ENCODE measurements at places on chromosomes 6 and 20.

GRCh38 chr6:157571269-157571668, 190.3 kb downstream of the ZDHHC14 start:
- no peak for DNase-seq

DNA sequence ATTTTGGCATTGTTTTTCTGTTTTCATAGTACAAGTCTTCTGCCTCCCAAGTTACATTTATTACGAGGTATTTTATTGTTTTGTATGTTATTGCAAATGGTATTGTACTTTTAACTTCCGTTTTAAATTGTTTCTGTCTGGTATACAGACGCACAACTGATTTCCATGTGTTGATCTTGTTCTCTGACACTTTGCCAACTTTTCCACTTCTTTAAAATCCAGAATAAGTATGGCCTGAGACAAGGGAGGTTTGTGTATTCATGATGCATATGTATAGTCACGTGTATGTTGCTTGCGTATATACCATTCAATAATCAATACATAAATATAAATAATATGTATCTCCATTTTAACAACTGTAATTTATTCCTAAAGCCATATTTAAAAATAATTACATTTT, 41.2 kb downstream of the THBS2 start:
- no peak for DNase-seq

DNA sequence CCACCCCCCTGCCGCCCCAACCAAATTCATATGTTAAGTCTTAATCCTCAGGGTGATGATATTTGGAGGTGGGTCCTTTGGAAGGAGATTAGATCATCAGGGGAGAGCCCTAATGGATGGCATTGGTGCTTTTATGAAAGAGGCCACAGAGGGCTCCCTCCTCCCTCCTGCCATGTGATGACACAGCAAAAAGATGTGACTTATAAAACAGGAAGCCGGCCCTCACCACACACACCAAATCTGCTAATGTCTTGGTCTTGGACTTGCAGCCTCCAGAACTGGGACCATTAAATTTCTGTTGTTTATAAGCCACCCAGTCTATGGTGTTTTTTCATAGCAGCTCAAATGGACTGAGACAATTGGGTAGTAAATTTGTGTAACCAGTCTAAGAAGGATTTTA, 176.3 kb downstream of the ADGRG6 start:
- DNase-seq, result no peak

DNA sequence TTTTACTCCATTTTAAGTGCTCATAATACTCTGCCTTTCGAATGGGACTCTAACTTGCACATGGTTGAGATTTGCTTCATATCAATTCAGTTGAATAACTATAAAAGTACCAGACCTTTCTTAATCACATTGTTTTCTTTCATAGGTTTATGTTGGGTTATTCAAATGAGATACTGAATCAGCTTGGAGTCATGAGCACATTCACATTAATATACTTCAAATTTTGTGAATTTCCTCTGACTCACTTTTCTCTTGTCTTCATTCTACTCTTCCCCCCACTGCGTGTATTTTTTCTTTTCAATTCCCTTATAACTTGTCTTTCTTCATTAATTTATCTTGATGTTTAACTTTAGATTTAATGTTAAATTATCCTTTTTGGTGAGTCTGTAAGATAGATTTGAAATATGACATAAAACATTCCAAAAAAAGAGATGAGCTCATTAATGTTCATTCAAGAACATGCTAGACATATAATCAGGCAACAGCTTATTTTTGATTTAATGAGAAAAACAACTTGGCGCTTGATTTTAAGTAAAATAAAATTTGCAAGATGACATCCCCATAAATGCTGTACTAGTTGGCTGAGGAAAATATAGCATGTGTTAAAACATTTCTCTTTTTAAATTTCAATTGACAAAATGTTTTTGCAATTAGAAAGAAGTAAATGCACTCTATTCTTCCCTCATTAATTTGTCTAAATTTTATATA, 736.0 kb downstream of the CD109 start:
- DNase-seq, result no peak

- no peak for DNase-seq
Measured at GRCh38 chr20:54345821-54346220, 129.6 kb upstream of the DOK5 start.

GRCh38 chr20:2752567-2753460, 47.6 kb downstream of the CPXM1 start:
- DNase-seq, result no peak

DNA sequence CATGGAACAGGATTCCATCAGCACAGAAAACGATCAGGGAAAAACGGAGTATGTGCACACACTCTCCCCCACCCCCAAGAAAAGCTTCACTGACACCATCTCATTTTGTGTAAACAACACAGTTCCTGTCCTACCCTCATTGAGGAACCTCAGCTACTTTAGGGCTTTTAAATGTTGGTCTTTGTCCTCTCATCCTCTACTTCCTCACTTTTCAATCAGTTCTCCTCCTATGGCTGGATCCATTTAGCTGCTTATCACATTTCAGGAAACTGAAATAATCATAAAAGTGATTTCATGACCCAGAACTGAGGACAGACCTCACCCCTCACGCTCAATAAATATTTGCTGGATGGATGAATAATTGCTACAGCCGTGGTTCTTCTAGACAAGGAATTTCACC, 33.1 kb upstream of the PNRC1 start:
- no peak for DNase-seq

- no peak for DNase-seq
Measured at GRCh38 chr20:6914986-6915385, 147.5 kb downstream of the BMP2 start.

DNA sequence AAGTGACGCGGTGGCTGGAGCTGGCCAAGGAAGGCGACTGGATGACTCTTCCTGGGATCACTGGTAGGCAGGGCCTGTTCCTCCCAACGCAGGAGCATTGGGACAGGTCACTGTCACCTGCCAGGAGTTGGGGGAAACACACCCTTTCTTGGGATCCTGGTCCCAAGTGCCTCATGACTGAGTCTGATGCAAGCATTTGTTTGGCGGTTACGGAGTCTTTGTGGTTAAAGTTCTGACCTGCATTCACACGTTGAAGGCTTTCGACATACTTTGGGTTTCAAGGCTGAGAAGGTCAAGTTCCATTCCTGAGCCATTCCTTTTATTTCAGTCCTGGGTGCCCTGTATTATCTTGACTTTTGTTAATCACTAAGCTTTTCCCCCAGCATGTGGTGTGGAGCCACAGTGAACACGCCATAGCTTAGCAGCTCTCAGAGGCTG, 6.0 kb downstream of the PNLDC1 start:
- no peak for DNase-seq

DNA sequence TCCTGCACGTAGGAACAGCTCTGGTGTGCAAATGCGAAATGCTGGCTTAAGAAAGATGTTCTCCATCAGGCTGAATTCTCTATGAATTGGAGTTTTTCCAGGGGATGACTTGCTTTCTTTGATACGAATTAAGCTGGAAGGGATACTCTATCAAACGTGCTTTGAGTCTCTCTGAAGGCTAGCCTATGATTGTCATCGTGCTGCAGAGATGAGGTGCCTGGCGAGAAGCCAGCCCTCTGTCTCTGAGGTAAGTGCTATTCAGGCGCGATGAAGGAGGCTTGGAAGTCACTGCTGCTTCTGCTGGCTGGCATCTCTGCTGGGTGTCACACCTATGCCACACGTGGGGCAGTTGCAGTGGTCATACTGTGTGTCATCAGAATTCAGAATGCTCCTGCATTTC, 223.7 kb downstream of the TAF4 start:
- DNase-seq, result no peak

DNA sequence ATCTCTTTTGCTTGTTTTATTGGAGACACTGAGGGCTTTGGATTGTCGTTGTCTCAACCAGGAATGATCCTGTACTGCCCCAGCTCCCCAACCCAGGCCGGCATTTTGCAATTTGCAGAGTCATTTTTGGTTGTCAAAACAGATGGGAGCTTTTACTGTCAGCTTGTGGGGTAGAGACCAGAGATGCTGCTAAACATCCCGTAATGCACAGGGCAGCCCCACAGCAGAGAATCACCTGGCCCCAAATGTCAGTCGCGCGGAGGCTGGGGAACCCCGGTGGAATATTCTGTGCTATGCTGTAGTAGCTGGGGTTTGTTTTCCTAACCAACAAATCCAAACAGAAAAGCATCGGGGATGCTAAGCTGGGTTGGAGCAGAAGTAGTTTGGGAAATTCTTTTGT, 99.7 kb downstream of the TSHZ2 start:
- DNase-seq, result no peak

DNA sequence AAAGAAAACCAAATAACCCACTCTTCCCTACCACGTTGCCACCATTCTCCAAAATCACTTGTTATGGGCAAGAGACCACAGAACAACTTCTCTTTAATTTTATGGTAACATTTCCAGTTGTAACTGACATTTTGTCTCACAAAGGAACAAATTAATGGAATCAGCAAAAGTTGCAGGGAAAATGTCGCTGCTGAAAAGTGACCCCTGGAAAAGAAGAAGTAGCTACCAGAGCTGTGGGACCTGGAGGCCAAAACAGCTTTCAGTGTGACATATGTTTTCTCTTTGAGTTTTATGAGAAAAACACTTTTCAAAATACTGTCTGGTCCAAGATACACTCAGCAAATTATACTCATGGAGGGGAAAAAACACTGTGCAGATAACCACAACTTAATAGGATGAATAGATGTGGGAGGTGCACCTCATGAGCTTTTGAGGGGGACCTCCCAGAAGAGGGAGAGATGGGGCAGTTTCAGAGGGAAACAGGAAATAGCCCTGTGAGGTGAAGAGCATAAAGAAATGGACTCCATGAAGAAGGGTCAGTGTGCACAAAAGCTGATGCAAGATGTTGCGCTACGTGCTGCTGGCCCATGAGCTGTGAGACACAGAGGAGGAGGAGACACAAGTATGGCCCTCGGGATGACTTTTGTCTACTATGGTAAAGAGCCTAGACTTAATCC, 87.3 kb downstream of the DTNBP1 start:
- no peak for DNase-seq

Measured in NCI-H2107 (cell line).